ENCODE measurements at places on chromosomes 12 and 14.

DNA sequence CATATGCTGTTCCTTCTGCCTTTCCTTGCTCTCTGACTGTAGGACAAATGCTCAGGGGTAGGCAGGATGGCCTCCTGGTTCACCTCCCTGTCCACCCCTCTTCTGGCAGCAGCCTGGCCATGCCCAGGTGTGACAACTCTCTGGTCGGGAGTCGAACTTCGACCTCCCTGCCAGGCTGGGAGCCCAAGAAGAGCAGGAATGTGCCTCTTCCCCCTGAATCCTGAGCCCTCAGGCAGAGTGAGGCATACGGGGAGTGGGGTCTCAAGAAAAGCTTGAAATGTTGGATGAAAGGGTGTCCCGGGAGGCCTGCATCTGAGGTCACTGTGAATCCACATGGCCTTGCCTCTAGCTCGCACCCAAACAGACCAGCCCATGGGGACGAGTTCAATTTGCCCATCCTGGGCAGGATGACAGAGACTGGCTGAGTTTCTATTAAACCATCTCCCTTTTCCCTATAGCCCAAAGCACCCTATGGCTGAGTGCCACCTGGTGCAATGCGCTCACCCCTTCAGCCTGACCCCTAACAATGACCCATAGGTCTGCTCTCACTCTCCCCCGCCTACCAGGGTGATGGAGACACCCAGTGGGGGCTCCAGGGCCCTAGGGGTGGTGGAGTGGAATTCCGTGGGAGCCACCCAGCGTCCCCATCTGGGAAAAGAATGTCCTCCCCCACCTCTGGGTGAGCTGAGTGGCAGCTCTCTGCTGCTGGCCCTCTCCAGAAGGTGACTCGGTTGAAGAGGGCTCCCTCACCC is 52.9 kb upstream of the DIO3 start:
- no peak for DNase-seq

DNA sequence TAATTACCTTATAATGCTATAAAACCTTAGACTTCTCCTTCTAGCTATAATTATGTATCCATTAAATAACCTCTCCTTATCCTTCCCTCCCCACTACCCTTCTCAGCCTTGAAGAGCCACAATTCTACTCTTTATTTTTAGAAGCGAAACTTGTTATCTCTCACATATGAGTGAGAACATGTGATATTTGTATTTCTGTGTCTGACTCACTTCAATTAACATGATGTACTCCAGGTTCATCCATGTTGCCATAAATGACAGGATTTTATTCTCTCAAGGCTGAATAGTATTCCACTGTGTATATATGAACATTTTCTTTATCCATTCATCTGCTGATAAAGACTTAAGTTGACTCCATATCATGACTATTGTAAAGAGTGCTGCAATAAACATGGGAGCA is 485.6 kb downstream of the FLRT2 start:
- no peak for DNase-seq

GRCh38 chr14:105538481-105539049 is 12.2 kb downstream of the TMEM121 start:
- no peak for DNase-seq

- DNase-seq = no peak
Observed at GRCh38 chr12:3220382-3221321, 143.5 kb downstream of the TSPAN9 start.

DNA sequence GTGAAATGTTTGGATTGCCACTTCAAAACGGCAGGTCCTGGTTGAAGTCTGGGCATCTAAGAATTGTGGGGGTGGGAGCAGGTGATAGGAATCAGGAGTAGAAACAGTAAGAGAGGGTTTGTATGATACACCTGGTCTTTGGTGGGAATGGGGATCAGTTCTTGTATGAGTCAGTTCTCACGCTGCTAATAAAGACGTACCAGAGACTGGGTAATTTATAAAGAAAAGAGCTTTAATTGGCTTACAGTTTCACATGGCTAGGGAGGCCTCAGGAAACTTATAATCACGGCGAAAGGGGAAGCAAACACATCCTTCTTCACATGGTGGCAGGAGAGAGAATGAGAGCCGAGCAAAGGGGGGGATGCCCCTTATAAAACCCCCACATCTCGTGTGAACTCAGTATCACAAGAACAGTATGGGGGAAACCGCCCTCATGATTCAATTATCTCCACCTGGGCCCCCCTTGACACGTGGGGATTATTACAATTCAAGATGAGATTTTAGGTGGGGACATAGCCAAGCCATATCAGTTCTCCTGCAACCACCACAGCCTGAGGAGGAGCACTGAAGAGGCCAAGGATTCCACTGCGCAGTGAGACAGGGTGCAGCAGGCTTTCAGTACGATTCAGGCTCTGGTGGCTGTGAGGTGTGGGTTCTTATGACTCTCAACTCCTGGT is 52.1 kb downstream of the DRAM1 start:
- DNase-seq = no peak

DNA sequence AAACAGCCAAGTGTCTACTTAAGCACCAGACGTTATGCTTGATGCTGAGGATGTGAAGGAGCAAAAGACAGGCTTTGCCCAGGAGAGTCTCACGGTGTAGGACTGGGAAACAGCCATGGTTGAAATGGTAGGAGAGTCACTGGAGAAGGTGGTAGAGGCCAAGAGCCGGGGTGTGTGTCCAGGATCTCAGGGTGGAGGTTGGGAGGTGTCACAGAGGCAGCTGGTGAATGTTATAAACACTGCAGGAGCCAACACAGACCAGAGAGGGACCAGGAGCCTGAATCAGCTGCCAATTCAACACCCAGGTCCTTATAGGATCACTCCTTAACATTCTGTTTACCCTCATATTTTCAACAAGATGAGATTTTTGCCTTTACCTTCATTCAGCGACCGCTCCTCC is 7.5 kb downstream of the NID2 start:
- no peak for DNase-seq

DNA sequence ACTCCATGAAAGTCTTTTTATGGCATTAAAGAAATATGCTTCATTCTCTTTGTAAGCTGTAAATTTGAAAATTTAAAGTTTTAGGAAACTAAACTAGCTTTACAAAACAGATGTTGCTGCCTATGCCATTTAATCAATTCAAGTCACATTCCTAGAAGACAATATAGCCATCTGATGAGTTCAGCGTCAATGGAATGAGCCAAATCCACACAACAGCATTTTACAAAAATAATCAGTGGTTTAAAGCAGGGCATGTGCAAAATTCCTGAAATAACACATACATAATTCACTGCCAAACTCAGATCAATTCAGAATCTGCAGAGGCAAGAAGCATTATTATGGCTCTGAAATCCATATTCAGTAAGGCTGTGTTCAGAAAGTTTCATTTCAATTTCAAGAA is 75.6 kb downstream of the MED13L start:
- DNase-seq = no peak

All from NCI-H1930 (cell line).